ENCODE measurements at places on chromosomes 16 and 17.

GRCh38 chr17:44552361-44552760 is 4.9 kb upstream of the FZD2 start:
- H3K4me3 ChIP-seq, result no peak overlapping the region
- no peaks in the 10 kb centered on the region for H3K27me3 ChIP-seq
- no peak for DNase-seq
- no peaks in the 10 kb centered on the region for H3K36me3 ChIP-seq

GRCh38 chr17:77233635-77234334 is 93.0 kb downstream of the SEC14L1 start:
- H3K4me1 ChIP-seq, result no peaks in the 10 kb centered on the region
- no peaks in the 10 kb centered on the region for H3K27me3 ChIP-seq
- H3K4me3 ChIP-seq, result no peak overlapping the region
- peak; percentile 84 for DNase-seq

DNA sequence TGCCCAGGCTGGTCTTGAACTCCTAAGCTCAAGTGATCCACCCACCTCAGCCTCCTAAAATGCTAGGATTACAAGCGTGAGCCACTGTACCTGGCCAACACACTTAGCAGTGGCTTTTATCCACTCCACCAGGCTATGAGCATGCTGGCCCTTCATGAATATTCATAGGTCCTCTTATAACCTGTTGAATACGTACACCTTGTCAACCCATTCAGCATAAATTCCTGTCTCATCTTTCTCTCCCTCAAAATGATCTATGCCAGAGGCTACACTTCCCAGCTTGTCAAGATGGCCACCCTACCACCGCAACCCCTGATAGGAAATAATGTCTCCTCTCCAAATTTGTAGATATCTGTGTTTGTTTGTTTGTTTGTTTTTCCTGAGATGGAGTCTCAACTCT is 11.0 kb upstream of the ZG16 start:
- no peaks in the 10 kb centered on the region for H3K36me3 ChIP-seq
- DNase-seq, result no peak
- peaks cover 4% of the 10 kb centered on the region for H3K27me3 ChIP-seq
- no peaks in the 10 kb centered on the region for H3K4me1 ChIP-seq
- no peak overlapping the region for H3K27ac ChIP-seq
- no peak overlapping the region for H3K4me3 ChIP-seq

DNA sequence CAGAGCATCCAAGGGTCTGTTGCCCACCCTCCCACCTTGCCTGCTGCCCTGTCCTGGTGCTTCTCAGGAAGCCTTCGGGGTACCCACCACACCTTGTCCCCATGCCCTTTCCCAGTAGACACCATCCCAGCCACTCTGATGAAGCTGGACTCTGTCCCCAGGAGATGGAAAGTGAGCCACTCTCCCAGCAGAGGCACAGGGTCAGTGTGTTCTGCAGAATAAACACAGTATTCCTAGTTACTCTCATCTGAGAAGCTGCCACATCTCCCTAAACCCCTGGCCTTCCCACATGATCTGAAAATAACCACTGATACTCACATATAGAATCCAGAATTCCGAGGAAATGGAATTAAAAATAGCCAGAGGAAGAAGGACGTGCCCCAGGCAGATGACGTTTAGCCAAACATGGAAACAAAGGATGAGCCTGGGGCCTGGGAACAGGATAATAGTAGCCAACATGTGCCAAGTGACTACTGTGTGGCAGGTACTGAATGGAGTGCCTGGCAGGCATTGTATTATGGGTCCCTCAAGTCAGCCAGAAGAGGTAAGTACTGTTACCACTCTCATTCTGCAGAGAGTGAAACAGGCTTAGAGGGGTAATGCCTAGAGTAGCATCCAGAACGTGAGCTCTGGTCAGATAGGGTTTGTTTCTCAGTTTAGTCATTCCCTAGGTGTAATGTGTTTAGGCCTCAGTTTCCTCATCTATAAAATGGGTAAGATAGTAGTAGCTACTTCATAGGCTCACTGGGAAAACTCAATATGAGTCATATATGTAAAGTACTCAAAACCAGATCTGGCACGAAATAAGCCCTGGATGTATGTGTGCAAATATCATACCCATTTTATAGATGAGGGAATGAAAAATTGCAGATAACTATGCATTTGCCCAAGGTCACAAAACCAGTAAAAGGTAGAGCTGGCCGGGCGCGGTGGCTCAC is 20.8 kb upstream of the PEMT start:
- no peaks in the 10 kb centered on the region for H3K4me1 ChIP-seq
- H3K27me3 ChIP-seq, result no peaks in the 10 kb centered on the region
- H3K27ac ChIP-seq, result no peak overlapping the region
- no peak for DNase-seq
- H3K36me3 ChIP-seq, result no peaks in the 10 kb centered on the region

DNA sequence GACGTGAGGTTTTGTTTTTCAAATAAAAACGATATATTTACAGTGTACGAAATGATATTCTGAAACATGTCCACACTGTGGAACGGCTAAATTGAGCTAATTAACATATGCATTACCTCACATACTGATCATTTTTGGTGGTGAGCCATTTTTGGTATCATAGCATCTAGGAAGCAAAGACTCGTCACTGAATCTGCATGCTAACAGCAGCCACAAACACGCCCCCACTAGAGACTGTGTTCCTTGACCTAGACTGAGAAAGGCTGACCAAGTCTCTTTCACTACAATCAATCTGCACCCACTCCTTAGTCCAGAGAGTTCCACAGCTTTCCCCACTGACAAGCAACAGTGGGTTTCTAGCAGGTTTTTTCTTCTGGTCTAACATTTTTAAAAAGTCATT is 29.5 kb downstream of the NPLOC4 start:
- H3K36me3 ChIP-seq, result peaks cover 79% of the 10 kb centered on the region
- H3K4me1 ChIP-seq, result peaks cover 16% of the 10 kb centered on the region
- H3K27me3 ChIP-seq, result no peaks in the 10 kb centered on the region
- DNase-seq, result no peak
- peak overlapping the region; percentile 64 for H3K27ac ChIP-seq
- no peak overlapping the region for H3K4me3 ChIP-seq

GRCh38 chr17:31397256-31397939 is 5.9 kb downstream of the RAB11FIP4 start:
- H3K27me3 ChIP-seq, result peaks cover 28% of the 10 kb centered on the region
- no peak overlapping the region for H3K27ac ChIP-seq
- no peak for DNase-seq

DNA sequence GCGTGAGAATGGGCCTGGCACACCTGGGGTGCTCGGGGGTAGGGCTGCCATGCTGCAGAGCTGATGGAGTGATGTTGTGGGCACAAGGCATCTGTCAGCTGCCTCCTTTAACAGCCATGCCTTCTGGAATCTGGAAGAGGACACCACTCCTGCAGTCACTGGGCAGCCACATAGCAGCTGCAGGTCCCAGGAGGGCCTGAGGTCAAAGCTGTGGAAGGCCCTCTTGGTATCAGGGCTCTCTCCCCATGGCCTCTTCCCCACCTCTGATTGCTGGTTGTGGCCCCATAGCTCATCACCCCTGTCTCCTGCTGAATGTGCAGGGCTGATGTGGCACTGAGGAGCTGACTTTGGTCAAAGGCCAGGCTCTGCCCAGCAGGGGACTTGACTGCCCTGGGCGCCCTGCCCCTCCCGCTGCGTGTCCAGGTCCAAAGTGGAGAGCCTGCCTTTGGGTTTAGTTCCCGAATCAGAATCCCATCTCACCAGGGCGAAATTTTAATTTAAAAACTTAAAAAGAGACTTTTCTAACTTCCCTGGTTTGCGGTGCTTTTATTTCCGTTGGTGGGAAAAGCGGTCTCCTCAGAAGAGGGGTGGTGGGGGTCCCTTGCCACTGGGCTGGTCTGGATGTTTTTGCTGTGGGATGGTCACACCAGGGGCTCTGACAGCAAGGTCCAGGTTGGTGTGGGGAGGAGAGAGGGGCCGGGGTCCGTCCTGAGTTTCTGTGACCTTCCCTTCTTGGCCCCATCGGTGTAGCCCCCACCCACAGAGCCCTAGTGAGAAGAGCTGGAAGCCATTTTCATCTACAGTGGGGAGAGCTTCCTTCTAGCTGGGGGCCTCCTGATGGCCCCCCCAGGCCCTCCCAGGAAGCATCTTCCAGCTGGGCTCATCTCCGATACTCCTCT is 5.9 kb downstream of the UBALD2 start:
- H3K36me3 ChIP-seq, result peaks cover 10% of the 10 kb centered on the region
- H3K4me1 ChIP-seq, result peaks cover 24% of the 10 kb centered on the region
- no peaks in the 10 kb centered on the region for H3K27me3 ChIP-seq

DNA sequence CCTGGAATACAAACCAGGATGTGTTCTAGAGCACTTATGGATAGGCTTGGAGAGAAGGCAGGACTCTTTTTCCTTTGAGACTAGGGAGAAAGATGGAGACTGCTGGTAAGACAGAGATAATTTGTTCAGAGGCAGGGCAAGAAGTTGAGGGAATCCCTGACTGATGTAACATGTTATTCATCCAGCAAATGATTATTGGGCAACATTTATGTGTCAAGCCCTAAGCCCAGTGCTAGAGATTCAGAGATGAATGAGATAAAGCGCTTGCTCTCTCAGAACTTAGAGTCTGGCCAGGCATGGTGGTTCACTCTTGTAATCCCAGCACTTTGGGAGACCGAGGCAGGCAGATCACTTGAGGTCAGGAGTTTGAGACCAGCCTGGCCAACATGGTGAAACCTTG is 47.8 kb upstream of the NUFIP2 start:
- no peak overlapping the region for H3K27ac ChIP-seq
- H3K4me3 ChIP-seq, result no peak overlapping the region
- H3K27me3 ChIP-seq, result peaks cover 29% of the 10 kb centered on the region

DNA sequence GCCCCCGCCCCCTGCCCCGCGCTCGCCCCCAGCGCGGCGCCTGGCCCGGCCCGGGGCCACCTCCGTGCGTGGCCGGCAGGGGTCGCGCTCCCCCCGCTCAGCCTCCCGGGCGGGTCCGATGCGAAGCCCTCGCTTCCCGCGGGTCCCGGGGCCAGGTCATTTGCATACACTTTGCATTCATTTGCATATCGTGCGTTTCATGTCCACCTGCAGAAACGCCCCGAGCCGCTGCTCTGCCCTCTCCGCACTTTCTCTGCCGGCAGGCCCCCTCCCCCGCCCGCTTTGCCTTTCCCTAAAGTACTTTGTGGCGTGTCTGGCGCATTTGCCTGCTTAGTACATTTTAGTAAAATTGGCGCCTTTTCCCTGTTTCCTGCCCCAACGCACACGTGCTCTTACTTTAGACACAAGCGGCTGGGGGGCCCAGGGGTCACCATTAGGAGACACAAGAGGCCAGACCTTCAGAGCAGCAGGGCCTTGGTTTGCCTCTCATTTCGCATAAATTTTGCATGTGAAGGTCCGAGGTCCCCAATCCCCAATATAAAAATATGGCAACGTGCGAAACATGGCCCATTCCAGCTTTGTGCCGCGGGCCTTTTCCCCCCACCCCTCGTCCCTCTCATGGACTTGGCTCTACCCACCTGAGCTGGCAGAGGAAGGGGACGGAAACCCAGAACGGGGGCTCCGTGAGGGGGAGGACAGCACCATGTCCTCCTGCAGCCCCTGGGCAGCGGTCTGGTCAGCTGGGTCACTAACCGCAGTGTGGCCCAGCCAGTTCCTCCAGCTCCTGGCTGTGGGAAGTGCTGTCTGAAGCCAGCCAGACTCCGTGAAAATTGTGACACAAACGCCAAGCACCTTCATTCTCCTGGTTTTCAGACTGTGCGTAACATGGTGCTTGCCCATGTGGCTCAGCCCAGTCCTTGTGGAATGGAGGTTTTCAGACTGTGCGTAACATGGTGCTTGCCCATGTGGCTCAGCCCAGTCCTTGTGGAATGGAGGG is 34.8 kb downstream of the CBFA2T3 start:
- H3K27me3 ChIP-seq, result peaks cover 49% of the 10 kb centered on the region
- H3K4me1 ChIP-seq, result no peaks in the 10 kb centered on the region
- no peaks in the 10 kb centered on the region for H3K36me3 ChIP-seq
- no peak overlapping the region for H3K4me3 ChIP-seq

GRCh38 chr16:86960266-86960665 is 356.9 kb downstream of the C16orf95 start:
- H3K27ac ChIP-seq, result no peak overlapping the region
- peak; percentile 52 for DNase-seq
- H3K27me3 ChIP-seq, result no peaks in the 10 kb centered on the region
- no peak overlapping the region for H3K4me3 ChIP-seq
- H3K4me1 ChIP-seq, result no peaks in the 10 kb centered on the region

DNA sequence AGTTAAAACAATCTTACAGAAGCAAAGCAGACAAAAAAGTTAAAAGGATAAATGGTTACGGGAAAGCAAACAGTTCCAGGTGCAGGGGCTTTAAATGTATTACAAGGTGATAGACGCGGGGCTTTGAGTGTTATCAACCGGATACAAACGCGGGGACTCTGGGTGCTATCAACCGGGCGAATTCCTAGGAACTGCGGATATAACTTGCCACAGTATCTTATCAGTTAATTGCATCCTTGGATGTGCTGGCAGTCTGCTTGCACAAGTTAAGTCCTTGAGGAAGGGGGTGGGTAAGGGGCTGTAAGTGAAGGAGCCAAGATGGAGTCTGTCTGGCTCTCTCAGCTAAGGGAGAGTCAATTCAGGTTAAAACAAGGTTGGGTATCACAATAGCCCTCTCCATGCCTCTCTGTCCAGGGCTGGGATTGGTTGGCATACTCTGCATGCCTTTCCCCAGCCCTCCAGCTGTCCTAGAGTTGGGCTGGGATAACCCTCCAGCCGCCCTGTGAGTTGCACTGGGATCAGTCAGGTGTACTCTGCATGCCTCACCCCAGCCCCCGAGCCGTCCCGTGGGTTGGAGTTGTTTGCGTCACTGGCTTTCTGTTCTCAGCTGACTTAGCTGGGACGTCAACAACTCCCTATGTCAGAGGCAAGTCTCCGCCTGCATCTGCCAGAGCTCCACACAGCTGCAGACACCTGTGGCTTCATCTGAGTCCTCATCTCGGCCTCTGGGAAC is 40.9 kb downstream of the TMEM235 start:
- H3K27ac ChIP-seq, result no peak overlapping the region
- DNase-seq, result peak; percentile 75
- H3K4me3 ChIP-seq, result no peak overlapping the region
- H3K27me3 ChIP-seq, result peaks cover 54% of the 10 kb centered on the region
- H3K4me1 ChIP-seq, result no peaks in the 10 kb centered on the region

GRCh38 chr16:69469807-69470561 is 45.6 kb downstream of the CYB5B start:
- no peak for DNase-seq
- no peak overlapping the region for H3K4me3 ChIP-seq
- no peak overlapping the region for H3K27ac ChIP-seq
- no peaks in the 10 kb centered on the region for H3K36me3 ChIP-seq
- peaks cover 21% of the 10 kb centered on the region for H3K4me1 ChIP-seq

DNA sequence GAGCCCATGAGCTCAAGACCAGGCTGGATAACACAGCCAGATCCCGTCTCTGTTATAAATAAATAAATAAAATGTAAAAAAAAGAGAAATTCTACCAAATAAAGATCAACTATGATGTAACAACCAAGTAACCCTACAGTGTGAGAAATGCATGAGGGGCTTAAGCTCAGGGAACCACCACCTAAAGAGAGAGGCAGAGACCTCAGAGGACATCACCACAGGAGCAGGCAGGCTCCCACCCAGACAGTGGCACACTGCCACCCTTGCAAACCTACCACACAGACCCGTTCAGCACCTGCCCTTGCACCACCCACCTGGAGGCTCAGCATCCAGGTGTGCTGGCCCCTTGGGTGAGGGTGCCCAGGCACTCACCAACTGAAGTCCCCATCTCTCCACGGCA is 45.6 kb downstream of the ANKRD11 start:
- no peaks in the 10 kb centered on the region for H3K27me3 ChIP-seq
- H3K4me3 ChIP-seq, result no peak overlapping the region
- no peak for DNase-seq
- H3K27ac ChIP-seq, result peak overlapping the region; percentile 38

All from osteoblast (primary cell).